ENCODE measurements at places on chromosomes 13 and 19.

- DNase-seq, result no peak
Observed at GRCh38 chr13:110937511-110938285, 22.8 kb upstream of the ANKRD10 start.

GRCh38 chr13:93603043-93603442, 376.4 kb downstream of the GPC6 start:
- no peak for DNase-seq

GRCh38 chr19:32686847-32687475, 4.7 kb upstream of the NUDT19 start:
- no peak for DNase-seq

- DNase-seq, result no peak
Observed at GRCh38 chr19:45496349-45496953, 396 bp downstream of the RTN2 start.

DNA sequence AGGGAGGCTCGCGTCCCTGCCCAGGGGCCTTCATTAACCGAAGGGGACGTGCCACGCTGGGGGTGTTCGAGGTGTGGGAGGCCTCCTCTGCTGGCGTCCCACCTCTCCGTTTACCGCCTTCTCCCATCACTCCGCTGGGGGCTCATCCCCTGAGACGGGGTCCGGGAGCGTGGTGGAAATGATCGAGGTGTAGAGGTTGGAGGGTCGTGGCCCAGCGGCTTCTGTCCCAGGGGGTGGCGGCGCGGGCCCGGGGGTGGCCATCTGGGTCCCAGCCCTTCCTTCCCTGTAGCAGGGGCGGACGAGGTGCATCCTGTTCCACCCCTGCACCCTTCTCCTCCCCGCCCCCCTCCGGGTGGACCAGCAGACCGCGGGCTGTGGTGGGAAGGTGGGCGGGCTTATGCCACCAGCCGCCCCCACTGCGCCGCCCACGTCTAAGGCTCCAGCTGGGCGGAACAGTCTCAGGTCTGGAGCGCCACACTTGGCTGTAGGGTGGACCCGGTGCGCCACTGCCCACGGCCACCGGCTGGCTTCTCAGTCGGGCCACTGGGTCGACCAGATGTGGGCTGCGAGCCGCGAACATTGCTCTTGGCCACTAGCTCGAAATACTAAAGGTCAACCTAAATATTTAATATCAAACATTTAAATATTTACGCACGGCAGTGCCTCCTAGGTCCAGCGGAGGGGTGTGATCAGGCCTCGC, 69.5 kb downstream of the ZNF723 start:
- no peak for DNase-seq

DNA sequence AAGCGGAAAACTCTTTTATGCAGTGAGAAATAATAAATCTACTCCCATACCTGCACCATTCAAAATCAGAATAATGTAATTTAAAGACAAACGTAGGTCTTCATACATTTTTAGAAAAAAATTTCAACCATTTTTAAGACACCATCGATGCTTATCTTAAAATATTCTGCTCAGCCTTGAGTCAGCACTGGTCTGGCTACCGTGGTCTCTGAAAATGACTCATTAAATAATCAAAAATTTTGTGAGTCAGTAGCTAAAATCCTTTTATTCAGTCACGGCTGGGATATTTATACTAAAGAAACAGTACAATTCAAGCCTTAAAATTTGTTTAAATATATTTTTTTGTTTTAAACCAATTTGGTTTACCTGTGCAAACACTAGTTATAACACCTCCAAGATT, 2862.8 kb upstream of the PCDH20 start:
- no peak for DNase-seq

- no peak for DNase-seq
Observed at GRCh38 chr19:58338825-58339558, 12.2 kb downstream of the ZSCAN22 start.

DNA sequence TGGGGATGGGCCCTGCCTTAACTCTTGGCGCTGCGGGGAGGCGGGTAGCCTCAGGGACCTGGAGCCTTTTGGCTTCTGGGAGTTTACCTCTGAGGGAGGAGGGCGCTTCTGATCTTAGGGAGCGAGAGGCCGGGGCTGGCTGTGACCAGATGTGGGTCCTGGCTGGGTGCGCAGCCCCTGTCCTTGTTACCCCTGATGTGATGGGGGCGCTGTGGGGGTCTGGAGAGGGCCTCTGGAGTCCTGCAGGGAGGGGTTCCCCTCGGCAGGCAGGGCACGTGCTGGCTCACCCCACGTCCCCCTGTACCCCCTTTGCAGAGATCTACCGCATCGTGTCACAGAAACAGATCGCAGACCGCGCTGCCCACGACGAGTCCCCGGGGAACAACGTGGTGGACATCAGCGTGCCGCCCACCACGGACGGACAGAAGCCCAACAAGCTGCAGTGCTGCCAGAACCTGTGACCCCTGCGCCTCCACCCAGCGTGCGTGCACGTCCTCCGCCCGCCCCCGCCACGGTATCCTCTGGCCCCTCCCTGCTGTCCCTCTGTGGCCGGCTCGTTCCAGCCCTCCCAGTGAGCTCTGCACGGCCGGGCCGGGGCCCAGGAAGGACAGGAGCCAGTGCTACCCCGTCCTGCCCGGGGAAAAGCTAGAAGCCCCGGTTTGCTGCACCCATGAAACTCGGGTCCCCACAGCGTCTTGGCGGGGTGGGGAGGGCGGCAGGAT, 9.8 kb upstream of the MARCHF2 start:
- DNase-seq, result no peak

- DNase-seq, result no peak
Observed at GRCh38 chr13:49938921-49939320, 2.8 kb upstream of the SPRYD7 start.

GRCh38 chr13:112545856-112546255, 42.1 kb downstream of the TUBGCP3 start:
- no peak for DNase-seq

DNA sequence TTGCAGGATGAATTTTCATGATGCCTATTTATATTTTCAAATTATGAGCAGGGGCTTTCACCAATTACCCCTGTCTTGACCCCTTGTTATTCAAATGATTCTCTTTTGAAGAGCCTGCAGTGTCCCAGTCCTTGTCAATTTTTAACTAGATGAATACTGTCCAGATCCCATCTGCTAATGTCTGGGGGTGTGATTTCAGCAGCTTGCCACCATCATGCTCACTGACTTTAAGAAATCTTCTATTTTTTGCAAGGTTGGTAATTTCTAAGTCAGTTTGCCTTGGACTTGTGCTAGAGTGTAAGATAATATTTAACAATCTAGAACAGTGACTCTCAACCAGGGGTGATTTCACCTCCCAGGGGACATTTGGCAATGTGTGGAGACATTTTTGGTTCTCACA, 106.0 kb downstream of the CACNA1A start:
- no peak for DNase-seq

DNA sequence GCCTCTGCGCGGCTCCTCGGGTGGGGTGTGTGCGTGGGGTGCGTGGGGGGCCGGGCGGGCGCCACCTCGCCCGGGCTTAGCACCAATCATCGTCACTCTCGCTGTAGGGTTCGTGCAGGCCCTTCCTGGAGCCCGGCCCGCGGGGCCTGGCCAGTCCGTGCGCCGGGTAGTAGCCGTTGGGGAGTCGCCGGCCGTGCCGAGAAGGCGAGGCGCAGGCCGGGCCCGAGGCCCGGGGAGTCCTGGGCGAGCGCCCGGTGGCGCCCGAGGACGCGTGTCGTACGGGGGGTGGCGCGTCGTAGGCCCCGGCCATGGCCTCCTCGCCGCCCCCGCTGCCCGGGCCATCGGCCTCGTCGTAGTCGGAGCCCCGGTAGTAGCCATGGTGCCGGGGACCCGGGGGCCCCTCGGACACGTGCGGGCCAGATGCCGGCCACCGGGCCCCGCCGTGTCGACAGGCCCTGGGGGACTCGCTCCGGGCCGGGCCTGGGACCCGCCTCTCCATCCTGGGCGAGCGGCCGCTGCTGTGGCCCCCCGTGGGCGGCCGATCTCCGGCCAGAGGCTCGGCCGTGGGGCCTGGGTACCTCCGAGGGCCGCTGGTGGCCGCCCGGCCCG, 57.1 kb downstream of the IER2 start:
- no peak for DNase-seq

DNA sequence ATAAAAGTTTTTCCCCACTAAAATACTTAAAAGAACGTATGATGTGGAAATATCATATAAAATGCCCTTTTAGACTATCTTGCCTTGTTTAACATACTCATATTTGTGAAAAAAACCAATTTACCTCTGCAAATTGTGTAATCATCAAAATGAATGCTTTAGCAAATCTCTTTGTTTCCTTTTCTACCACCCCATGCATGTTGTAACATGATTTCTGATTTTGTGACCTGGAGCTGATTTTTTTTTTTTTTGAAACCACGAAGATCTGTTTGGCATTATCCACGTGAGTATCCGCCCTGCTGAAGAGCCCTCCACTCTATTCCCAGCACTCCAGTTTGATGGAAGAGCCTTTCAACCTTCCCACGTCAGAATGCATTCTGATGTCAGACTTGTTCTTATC, 245.8 kb upstream of the NBEA start:
- no peak for DNase-seq

GRCh38 chr19:43594710-43595604, 977 bp downstream of the IRGQ start:
- DNase-seq, result peak; percentile 43

GRCh38 chr13:107185889-107186288, 618.0 kb upstream of the ARGLU1 start:
- no peak for DNase-seq

- DNase-seq, result no peak
Observed at GRCh38 chr13:66915596-66916185, 314.4 kb downstream of the PCDH9 start.

All from prostate gland (tissue), 2 donors.